ENCODE measurements at places on chromosomes 5 and 9.

GRCh38 chr5:1733369-1733768 is 66.3 kb downstream of the MRPL36 start:
- DNase-seq: no peak

DNA sequence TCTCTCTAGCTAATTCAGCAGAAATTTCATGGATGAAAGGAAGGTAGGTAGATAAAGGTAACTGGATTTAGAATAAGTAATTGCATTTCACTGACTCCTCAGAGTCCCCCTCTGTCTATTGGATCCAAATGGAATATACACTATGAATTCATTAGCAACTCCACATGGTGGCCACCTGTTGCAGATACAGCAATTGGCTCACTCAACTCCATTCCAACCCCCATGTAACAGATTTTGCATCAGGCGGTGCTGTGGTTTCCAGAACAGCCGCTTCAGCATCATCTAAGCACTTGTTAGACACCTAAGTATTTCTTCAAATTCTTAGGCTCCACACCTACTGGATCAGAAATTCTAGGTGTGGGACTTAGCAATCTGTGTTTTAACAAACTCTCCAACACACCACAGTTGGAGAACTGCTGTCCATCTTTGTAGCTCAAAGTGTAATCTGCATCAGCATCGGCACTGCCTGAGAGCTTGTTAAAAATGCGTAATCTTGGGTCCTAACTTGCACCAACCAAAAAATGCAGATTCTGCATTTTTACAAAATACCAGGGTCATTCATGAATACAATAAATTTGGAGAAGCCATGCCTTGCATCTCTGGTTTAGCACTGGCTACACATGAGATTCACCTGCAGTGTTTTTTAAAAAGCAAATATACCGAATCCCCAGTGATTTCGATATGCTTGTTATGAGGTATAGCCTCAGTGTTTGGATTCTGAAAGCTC is 413.8 kb upstream of the CD180 start:
- no peak for DNase-seq

DNA sequence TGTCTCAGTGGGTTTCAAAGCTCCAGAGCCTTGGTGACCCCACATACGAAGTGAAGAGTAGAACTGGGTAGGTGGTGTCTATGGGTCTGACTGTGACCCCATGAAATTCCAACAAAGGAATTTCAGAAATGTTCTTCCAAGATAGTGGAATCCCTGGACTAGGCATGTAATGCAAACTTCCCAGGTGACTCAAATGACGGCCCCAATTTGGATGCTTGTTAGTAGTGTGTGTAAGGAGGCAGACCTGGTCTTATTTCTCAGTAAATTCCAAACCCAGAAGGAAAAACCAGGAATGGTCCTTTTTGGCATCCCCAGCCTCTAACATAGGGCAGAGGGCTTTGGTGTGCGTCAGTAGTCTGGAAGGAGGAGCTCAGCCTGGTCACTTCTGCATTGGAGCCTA is 43.6 kb upstream of the ABCA1 start:
- DNase-seq: no peak

DNA sequence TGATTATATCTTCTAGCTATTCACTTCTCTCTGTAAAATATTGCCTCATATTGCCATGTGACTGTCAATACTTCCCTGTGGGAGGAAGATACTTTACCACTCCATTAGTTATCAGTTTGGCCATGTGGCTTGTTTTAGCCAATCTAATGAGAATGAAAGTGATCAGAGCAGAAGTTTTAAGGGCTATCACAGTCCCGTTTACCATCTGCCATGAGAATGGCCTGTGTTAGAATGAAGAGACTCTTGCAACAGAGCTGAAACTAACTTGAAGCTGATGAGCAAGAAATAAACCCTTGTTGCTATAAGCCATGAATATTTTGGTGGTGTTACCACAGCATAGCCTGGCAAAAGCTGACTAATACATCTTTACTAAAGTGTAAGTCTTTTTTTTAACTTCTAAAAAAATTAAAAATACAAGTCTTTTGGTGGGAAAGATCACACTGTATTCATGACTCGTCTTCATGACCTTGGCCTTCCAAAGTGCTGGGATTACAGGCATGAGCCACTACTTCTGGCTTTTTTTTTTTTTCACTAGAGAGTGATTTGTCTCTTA is 68.0 kb upstream of the CTNNA1 start:
- DNase-seq: no peak

DNA sequence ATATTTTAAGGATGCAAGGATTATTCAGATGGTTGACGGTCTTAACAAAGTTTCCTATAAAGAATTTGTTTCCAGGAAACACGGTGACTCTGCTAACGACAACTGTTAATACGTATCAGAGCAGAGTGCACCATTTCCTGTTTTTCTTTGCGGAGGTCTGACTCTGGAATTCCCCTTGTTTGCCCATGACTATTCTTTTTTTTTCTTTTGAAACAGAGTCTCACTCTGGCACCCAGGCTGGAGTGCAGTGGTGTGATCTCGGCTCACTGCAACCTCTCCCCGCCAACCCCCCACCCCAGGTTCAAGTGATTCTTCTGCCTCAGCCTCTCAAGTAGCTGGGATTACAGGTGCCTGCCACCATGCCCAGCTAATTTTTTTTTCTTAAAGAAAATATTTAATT is 115.9 kb downstream of the CDC42SE2 start:
- DNase-seq: peak; percentile 43

DNA sequence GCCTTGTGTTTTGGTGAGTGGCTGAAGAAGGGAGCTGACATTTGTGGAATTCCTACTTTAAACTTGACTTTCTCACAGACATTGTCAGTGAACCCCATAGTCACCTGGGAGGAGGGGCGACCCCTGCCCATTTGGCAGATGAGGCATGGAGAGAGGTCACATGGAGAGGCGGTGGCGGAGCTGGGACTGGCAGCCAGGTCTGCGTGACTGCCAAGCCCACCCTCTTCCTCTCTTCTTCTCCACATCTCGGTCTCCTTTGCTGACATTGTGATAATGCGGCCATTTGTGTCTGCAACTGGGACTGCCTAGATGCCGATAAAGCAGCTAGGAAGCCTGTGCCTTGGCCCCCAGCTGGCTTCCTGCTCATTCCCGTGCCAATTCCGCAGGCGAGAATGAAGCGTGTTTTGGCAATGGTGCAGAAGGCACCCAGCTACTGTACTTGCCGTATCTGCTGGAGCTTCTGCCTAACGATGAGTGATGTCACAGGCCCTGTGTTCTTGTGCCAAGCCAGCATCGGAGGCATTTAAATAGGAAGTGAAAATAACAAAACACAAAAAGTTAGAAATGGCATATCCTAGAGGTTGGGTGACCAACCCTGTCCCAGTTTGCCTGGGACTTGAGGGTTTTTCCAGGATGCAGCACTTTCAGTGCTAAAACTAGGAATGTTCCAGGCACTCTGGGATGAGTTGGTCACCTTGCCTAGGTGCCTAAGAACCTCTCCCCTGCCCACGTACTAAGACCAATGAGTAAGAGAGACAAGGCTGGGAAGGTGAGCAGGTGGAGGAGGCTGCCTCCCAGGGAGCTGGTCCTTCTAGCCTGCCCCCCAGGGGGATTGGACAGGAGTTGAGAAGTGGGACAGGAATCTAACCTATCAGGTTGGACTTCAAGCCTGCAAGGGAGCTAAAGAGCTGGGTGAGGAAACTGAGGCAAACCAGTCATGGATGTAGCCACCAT is 23.6 kb downstream of the OLFML2A start:
- no peak for DNase-seq
